Astrocyte (in vitro differentiated cells and primary cell): ENCODE measurements at places on chromosomes 16 and 17. TPM values are rescaled to one million over a fixed set of nuclear protein-coding genes. Genes with fewer than 3 reads are reported as not detected.

The GJC1 gene
- 28.0 and 38.4 TPM in 2 replicates for total RNA-seq

The CPHXL2 gene
- total RNA-seq, result not detected in 2 replicates

The RAB26 gene
- 1.2 and 1.4 TPM in 2 replicates for total RNA-seq

- no peak overlapping the region for H3K27ac ChIP-seq
- H3K36me3 ChIP-seq, result no peaks in the 10 kb centered on the region
- H3K27me3 ChIP-seq, result no peaks in the 10 kb centered on the region
- H3K4me3 ChIP-seq, result no peak overlapping the region
- H3K4me1 ChIP-seq, result peaks cover 15% of the 10 kb centered on the region
Measured at GRCh38 chr17:3590231-3590630, 19.0 kb downstream of the TRPV1 start.

GRCh38 chr17:50021681-50022370 is 26.8 kb upstream of the DLX3 start:
- no peaks in the 10 kb centered on the region for H3K36me3 ChIP-seq
- H3K27me3 ChIP-seq, result no peaks in the 10 kb centered on the region
- H3K4me3 ChIP-seq, result no peak overlapping the region
- H3K27ac ChIP-seq, result no peak overlapping the region
- H3K4me1 ChIP-seq, result peaks cover 5% of the 10 kb centered on the region

DNA sequence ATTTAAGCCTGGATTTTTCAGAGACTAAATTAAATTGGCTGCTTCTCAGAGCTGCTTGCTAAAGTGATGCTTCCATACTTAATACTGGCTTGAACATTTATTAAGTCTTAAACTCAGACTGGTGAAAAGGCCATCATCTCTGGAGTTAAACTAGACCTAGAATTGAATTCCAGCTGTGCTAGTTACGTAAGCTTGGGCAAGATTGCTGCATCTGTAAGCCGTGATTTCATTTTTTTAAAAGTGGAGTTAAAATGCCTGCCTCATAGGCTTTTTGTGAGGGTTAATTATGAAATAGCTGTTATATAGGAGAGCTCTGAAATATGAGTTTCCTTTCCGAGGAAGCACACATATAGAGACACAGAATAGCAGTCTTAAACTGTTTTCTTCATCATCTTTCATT is 84.7 kb downstream of the VAT1L start:
- no peak for DNase-seq
- no peak overlapping the region for H3K4me3 ChIP-seq
- H3K36me3 ChIP-seq, result no peaks in the 10 kb centered on the region
- H3K4me1 ChIP-seq, result peaks cover 15% of the 10 kb centered on the region
- H3K27ac ChIP-seq, result no peak overlapping the region

DNA sequence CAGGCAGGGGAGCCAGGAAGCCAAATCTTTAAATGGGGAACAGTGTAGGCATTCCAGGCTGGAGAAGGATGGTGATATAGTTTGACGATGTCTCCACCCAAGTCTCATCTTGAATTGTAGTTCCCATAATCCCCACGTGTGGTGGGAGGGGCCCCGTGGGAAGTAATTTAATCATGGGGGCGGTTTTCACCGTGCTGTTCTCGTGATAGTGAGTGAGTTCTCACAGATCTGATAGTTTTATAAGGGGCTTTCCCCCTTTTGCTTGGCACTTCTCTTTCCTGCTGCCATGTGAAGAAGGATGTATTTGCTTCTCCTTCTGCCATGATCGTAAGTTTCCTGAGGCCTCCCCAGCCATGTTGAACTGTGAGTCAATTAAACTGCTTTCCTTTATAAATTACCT is 28.8 kb downstream of the GINS3 start:
- peaks cover 3% of the 10 kb centered on the region for H3K4me1 ChIP-seq
- DNase-seq, result no peak
- no peaks in the 10 kb centered on the region for H3K36me3 ChIP-seq
- H3K4me3 ChIP-seq, result no peak overlapping the region
- H3K27ac ChIP-seq, result no peak overlapping the region
